Smooth muscle cell of the coronary artery (primary cell): ENCODE measurements at places on chromosomes 11 and 22. TPM values are rescaled to one million over a fixed set of nuclear protein-coding genes. Genes with fewer than 3 reads are reported as not detected.

GNAZ gene
- 0.30 and 1.3 TPM in 2 replicates for total RNA-seq

SUN2 gene
- total RNA-seq, result 41.9 and 65.1 TPM in 2 replicates

OR52E8 gene
- total RNA-seq, result not detected in 2 replicates

FZD4 gene
- total RNA-seq, result 11.6 and 98.8 TPM in 2 replicates

HPX gene
- 0.12 and 0.45 TPM in 2 replicates for total RNA-seq

GAB2 gene
- 11.3 and 20.9 TPM in 2 replicates for total RNA-seq

PARVB gene
- total RNA-seq, result 33.2 and 45.6 TPM in 2 replicates

AMOTL1 gene
- total RNA-seq, result 37.3 and 47.8 TPM in 2 replicates
